Spleen (tissue), 13 donors: ENCODE measurements at places on chromosomes 1 and 21. TPM values are rescaled to one million over a fixed set of nuclear protein-coding genes. Genes with fewer than 3 reads are reported as not detected.

GRCh38 chr1:41657679-41658295 lies 173.3 kb upstream of the EDN2 start:
- DNase-seq = peak; percentile 61
- H3K4me3 ChIP-seq = no peak overlapping the region
- H3K36me3 ChIP-seq = no peaks in the 10 kb centered on the region
- H3K4me1 ChIP-seq = peaks cover 74% of the 10 kb centered on the region
- H3K27ac ChIP-seq = no peak overlapping the region

DNA sequence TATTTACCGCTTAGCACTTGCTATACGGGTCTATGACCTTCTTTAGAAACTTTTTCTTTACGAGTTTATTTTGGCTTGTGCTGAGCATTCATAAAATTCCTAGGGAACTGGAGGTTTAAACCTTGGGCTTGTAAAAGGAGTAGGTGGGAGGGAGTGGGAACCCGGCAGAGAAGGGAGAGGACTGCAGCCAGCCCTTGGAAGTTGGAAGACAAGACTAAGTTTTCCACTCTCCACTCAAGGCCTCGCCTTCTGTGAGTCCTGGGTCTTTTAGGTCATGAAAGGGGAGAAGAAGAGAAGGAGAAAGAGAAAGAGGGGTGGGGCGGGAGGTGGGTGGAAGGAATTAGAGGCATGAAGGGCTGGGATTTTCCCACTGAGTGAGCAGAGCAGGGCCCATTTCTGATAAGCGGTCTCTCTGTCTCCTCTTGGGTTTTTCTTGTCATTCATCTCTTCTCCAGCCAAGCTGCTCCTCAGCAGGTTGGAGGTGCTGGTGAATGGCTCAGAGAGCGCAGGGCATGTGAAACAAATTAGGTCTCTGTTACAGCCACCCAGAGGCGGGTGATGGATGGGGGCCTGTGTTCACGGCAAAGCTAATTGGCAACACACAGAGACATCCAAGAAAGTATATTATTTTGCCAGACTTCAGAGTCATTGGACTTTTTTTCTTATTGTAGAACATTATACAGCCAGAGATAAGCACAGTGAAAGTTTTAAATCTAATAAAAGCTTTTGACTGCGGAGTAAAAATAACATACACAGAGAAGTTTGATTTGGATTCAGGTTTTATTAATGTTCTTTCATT lies 247.3 kb downstream of the FOXD2 start:
- no peak overlapping the region for H3K27ac ChIP-seq
- H3K4me1 ChIP-seq = no peaks in the 10 kb centered on the region
- peaks cover 24% of the 10 kb centered on the region for H3K27me3 ChIP-seq
- H3K36me3 ChIP-seq = no peaks in the 10 kb centered on the region
- peak; percentile 22 for DNase-seq

The S100A7A gene
- not detected for polyA plus RNA-seq

- H3K27me3 ChIP-seq = no peaks in the 10 kb centered on the region
- DNase-seq = peak; percentile 88
- peak overlapping the region; percentile 70 for H3K27ac ChIP-seq
- peak overlapping the region; percentile 72 for H3K4me3 ChIP-seq
Measured at GRCh38 chr1:32500387-32501209, 35.7 kb downstream of the ZBTB8B start.

DNA sequence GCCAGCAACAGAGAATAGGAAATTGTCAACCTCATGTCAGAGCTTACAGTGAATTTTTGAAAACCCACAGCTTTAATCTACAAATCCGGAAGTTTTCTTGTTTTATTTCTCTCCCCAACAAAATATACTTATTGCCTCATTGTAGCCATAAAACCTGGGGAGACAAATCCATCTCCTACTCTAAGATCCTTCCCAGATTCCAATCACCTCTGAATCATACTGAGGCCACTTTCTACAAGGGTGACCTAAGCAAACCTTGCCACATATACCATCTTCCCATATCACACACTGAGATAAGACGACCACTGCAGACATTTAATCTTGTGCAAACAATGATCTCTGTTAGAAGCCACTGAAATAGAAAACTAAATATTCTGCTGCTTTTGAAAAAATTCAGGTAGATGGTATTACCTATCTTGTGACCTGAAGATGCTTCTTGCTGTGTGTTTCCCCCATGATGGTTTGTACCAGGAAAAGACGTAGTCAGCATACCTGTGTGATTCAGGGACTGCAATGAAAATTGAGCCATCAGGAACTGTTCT lies 171.5 kb upstream of the DUSP10 start:
- no peak overlapping the region for H3K27ac ChIP-seq
- H3K4me1 ChIP-seq = no peaks in the 10 kb centered on the region
- no peaks in the 10 kb centered on the region for H3K36me3 ChIP-seq

The TBX19 gene
- polyA plus RNA-seq = 3.4 TPM

The NPR1 gene
- polyA plus RNA-seq = 3.6 TPM

The HSD3B2 gene
- not detected for polyA plus RNA-seq

- H3K36me3 ChIP-seq = peaks cover 60% of the 10 kb centered on the region
- no peak overlapping the region for H3K27ac ChIP-seq
- no peak for DNase-seq
- no peak overlapping the region for H3K4me3 ChIP-seq
- H3K27me3 ChIP-seq = no peaks in the 10 kb centered on the region
Measured at GRCh38 chr1:13812456-13813397, 112.7 kb downstream of the PRDM2 start.

DNA sequence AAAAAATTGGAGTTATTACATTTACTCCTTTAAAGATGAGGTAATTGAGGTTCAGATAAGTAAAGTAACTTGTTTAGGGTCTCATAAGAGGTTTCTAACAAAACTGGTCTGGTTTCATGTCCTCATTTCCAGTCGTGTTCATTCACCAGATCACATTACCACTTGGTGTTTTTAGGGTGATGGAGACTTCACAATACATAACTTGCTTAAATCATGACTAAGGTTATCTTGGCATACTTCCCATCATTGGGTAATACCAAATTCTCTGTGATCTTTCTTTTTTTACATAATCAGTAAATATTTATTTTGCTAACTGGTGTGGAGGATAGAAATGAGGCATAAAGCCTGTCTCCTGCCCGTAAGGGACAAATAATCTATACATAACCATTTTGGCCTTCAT lies 31.6 kb upstream of the RPTN start:
- no peaks in the 10 kb centered on the region for H3K36me3 ChIP-seq
- H3K27ac ChIP-seq = no peak overlapping the region
- no peak for DNase-seq

- H3K36me3 ChIP-seq = peaks cover 57% of the 10 kb centered on the region
- H3K27ac ChIP-seq = no peak overlapping the region
- peaks cover 5% of the 10 kb centered on the region for H3K4me1 ChIP-seq
- H3K4me3 ChIP-seq = no peak overlapping the region
Measured at GRCh38 chr21:42864286-42864685, 15.1 kb downstream of the WDR4 start.

- no peak for DNase-seq
- H3K4me3 ChIP-seq = no peak overlapping the region
- H3K27ac ChIP-seq = no peak overlapping the region
- no peaks in the 10 kb centered on the region for H3K4me1 ChIP-seq
Measured at GRCh38 chr1:182351790-182352364, 39.7 kb downstream of the GLUL start.

The CTSE gene
- polyA plus RNA-seq = 0.09 TPM

- no peaks in the 10 kb centered on the region for H3K4me1 ChIP-seq
- H3K4me3 ChIP-seq = no peak overlapping the region
- H3K36me3 ChIP-seq = no peaks in the 10 kb centered on the region
- no peak for DNase-seq
Measured at GRCh38 chr1:8083739-8084484, 57.8 kb upstream of the ERRFI1 start.

- peak overlapping the region; percentile 61 for H3K27ac ChIP-seq
- H3K27me3 ChIP-seq = peaks cover 9% of the 10 kb centered on the region
- no peak for DNase-seq
- H3K36me3 ChIP-seq = no peaks in the 10 kb centered on the region
Measured at GRCh38 chr1:26998429-26999300, 5.2 kb downstream of the TRNP1 start.

GRCh38 chr21:34582506-34583150 lies 32.3 kb downstream of the RCAN1 start:
- H3K27ac ChIP-seq = no peak overlapping the region
- DNase-seq = no peak
- H3K27me3 ChIP-seq = no peaks in the 10 kb centered on the region
- no peaks in the 10 kb centered on the region for H3K36me3 ChIP-seq

- no peak overlapping the region for H3K27ac ChIP-seq
- H3K4me3 ChIP-seq = no peak overlapping the region
- no peak for DNase-seq
- H3K4me1 ChIP-seq = peaks cover 12% of the 10 kb centered on the region
Measured at GRCh38 chr1:3396411-3396810, 58.1 kb upstream of the ARHGEF16 start.

GRCh38 chr1:74245168-74245772 lies 10.1 kb downstream of the TNNI3K start:
- no peak for DNase-seq
- no peaks in the 10 kb centered on the region for H3K27me3 ChIP-seq
- H3K4me1 ChIP-seq = no peaks in the 10 kb centered on the region
- no peak overlapping the region for H3K27ac ChIP-seq
- no peaks in the 10 kb centered on the region for H3K36me3 ChIP-seq
- H3K4me3 ChIP-seq = no peak overlapping the region

DNA sequence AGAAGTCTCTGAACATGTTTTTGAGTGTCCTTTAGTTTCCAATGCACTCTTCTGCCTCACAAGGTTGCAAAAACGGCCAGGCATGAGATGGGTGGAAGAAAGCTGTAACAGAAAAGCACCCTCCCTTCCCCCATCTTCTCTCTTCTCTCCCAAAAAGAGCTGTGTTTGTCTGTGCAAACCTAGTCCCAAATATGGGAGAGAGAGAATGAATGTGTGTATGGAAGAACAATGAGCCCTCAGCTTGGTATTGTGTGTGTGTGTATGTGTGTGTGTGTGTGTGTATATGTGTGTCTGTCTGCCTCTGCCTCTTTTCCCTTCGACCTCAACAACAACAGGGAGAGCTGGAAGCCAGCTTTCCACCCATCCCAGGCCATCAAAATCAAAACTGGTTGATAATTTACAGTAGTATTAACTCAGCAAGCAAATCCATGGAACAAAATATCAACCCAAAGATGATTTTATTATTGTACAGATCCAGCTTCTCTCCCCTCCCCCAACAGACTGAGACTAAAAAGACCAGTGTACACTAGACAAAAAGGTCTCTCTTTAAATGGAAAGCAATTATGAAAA lies 1.8 kb downstream of the RERE start:
- H3K27me3 ChIP-seq = no peaks in the 10 kb centered on the region
- H3K4me1 ChIP-seq = peaks cover 65% of the 10 kb centered on the region
- H3K27ac ChIP-seq = peak overlapping the region; percentile 95

- no peaks in the 10 kb centered on the region for H3K36me3 ChIP-seq
- H3K4me1 ChIP-seq = no peaks in the 10 kb centered on the region
- DNase-seq = no peak
- no peak overlapping the region for H3K27ac ChIP-seq
Measured at GRCh38 chr1:61638911-61639605, 85.9 kb downstream of the TM2D1 start.

The GON4L gene
- 22.3 TPM for polyA plus RNA-seq

The TIAM1 gene
- polyA plus RNA-seq = 3.3 TPM

The CYB561D1 gene
- 6.0 TPM for polyA plus RNA-seq

DNA sequence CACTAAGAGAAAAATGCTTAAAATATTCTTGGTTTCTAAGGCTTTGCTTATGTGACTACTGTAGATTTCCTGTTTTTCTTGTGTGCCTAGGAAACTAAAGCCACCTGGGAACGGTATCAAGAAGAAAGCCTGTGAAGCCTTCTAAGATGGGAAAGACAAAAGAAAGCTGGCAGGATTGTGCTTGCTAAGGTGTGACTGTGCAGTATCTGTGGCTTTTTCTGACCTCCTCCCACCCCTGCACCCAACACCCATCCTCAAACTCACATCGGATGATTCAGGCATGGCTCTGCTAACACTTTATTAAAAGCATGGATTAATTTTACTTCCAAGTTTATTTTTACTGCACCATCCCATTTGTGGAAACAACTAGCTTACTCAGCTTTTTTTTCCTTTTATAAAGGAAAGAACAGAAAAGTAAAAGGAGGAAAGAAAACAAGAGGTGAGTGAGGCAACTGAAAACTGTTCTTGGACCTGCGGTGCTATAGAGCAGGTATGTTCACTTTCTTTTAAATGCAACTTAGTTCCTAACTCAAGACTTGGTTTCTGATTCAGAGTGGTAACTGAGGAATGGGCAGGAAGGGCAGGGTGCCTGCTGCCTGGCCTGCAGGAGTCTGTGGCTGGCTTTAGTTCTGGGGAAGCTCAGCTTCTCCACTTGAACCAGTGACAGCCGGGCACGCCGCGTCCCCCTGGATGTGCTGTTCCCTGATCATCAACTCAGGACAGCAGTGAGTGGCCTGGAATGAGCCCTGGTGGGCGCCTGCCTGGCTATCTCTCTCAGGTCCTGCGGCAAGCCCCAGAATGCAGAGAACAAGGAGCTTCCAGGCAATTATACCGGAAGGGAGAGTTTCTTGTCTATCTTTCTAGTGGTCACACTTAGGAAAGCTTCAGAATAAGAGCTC lies at the start of gene GBP6:
Gene GBP6, plus strand, starts transcription at position 422 of the 899 bp plus-strand sequence. CDS start 4,493 bp downstream, outside the sequence.
- no peak within 1 kb of the TSS for H3K27ac ChIP-seq

DNA sequence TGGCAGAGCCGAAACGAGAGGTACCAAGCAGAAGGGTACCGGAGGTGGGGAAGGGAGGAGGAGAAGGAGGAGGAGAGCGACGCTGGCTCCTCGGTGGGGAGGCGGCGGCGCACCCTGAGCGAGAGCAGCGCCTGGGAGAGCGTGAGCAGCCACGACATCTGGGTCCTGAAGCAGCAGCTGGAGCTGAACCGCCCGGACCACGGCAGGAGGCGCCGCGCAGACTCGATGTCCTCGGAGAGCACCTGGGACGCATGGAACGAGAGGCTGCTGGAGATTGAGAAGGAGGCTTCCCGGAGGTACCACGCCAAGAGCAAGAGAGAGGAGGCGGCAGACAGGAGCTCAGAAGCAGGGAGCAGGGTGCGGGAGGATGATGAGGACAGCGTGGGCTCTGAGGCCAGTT lies 32.4 kb downstream of the STYXL2 start:
- no peak overlapping the region for H3K4me3 ChIP-seq
- no peak for DNase-seq
- H3K36me3 ChIP-seq = no peaks in the 10 kb centered on the region
- peaks cover 6% of the 10 kb centered on the region for H3K27me3 ChIP-seq
- H3K4me1 ChIP-seq = peaks cover 4% of the 10 kb centered on the region
- no peak overlapping the region for H3K27ac ChIP-seq

DNA sequence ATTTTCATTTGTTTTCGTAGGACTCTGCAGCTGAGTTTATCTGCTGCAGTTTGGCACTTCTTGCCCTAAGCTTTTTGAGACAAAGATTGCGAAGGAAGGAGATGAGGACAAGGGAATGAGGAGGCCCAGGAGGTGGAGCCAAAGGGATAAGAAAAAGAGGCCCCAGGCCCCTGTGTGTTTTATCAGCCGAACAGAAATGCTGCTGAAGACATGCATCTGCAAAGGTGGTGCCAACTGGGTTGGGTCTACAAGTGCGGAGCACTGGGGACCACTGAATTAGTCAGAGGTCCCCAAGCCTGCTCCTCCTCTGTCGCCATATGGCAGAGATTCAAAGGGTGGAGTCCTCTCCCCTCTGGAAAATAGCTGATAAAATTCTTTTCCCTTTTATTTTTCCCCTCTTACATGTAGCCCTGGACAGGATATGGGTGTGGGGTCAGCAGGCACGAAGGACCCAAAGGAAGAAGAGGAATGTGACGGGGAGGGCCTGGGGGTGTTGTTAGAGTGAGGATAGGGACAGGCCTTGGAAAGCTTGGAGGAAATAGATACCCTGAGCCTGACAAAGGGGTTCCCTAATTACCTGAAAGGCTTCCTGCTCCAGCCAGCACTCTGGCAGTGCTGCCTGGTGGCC lies 2.7 kb downstream of the CD34 start:
- H3K36me3 ChIP-seq = no peaks in the 10 kb centered on the region
- peaks cover 15% of the 10 kb centered on the region for H3K4me1 ChIP-seq
- no peak for DNase-seq
- H3K27ac ChIP-seq = peak overlapping the region; percentile 5
